ENCODE measurements at places on chromosomes 3 and 15.

- DNase-seq = no peak
These were observed 1.4 kb downstream of the VEPH1 start for GRCh38 chr3:157501863-157502262.

DNA sequence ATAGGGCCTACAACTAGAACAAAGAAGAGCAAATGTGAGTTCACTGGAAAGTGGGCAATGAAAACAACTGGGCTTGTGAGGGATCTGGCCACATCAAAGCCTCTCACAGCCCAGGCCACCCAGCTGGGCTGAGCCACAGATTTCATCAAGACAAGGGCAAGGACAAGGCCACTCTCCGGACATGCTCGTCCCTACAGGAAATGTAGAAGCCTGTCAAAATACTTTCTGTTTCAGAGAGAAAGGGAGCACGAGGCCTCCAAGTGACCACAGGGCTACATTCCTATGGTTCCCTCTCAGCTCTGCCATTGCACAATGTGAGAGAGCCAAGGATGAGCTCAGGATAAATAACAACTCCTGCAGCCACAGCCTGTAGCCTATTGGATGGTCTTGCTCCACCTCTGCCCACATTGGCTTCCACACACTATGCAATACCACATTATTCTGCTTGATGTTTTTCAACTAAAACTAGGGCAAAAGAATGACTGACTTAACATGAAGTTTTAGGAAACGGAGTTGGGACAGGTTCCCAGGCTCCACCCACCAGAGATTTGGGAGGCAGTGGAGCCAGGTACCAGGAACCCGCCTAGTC, 12.1 kb downstream of the TBC1D2B start:
- no peak for DNase-seq

GRCh38 chr15:65952391-65953053, 83.2 kb downstream of the RAB11A start:
- DNase-seq = no peak

DNA sequence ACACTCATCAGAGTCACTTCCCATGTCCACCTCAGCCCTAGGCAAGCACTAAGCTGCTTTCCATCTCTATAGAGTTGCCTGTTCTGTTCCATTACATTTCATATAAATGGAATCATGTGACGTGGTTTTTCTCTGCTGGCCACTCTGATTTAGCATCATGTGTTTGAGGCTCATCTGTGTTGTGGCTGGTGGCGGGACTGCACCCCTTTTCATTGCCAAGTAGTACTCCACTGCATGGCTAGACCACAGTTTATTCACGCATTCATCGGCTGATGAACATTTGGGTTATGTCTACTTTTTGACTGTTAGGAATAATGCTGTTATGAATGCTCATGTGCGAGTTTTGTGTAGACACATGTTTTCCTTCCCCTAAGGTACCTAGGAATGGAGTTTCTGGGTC, 114.9 kb downstream of the TMEM266 start:
- no peak for DNase-seq

GRCh38 chr15:57746786-57747185, 40.3 kb downstream of the POLR2M start:
- no peak for DNase-seq

GRCh38 chr15:52486003-52486996, 42.4 kb downstream of the MYO5A start:
- no peak for DNase-seq

- DNase-seq = no peak
These were observed 62.9 kb downstream of the OPA1 start for GRCh38 chr3:193655831-193656433.

DNA sequence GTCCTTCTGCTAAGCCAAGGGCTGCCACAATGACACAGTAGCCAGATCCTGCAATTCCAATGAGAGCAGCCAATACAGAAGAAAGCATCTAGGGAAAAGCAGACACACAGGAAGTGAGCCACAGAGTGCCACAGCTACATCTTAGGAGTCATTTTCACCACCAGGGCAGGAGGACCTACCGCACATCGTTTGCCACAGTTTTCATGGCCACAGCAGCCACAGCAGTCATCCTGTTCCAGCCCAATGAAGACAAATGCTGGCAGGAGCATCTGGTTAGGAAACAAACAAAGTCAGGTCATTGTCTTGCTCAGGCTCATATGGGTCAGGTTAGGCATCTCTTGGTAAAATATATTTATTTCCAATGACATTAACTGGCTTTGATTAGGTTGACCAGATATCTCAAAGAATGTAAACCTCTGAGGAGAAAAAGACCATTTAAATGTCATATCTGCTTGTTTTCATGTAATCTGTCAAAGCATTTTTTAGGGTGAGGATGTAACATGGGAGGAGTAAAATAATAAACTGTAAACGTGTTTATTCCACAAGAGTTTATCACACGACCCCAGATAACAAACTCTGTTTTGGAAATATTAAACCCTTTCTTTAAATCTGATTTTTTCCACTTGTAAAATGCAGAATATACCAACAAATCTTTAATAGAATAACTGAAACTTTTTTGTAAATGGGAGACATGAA, 1.8 kb downstream of the TM4SF1 start:
- DNase-seq = no peak

GRCh38 chr3:139715743-139716360, 38.1 kb upstream of the NMNAT3 start:
- DNase-seq = no peak

DNA sequence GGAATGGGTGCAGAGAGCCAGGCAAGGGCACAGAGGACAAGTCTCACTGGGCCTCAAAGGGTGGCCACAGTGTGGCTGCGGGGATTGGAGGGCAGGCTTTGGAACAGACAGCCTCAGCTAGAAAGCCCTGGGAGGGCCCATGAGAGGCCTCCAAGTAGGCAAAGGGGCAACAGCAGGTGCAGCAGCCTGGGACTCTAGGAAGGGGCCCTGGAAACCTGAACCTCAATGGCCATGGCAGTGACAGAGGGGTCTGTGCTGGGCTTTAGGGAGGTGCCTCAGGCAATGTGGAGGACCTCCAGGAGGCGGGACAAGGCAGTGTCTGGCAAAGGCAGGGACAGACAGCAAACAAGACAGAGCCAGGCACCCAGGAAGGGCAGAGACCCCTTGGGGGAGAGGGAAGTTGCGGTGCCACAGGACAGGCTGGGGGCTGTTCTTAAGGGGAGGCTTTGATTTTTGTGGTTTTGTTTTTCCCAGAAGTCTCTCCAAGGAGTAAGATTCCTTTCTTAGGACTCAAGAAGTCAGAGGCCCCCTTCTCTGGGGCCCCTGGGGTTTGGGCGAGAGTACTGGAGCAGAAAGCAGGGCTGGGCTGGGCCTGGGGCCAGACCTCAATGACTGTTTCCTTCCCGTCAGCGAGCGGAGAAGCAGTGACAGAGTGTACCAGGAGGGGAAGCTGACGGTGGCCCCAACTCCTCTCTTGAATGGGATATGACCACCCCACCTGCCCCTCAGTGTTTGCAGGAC, 9.7 kb downstream of the STOML1 start:
- DNase-seq = peak; percentile 64

- DNase-seq = no peak
These were observed 166.4 kb upstream of the GBE1 start for GRCh38 chr3:81927811-81928210.

GRCh38 chr3:62559831-62560445, 186.6 kb upstream of the FEZF2 start:
- DNase-seq = no peak

GRCh38 chr15:94354655-94355054, 123.3 kb downstream of the MCTP2 start:
- no peak for DNase-seq

GRCh38 chr3:139751789-139752188, 74.0 kb upstream of the NMNAT3 start:
- no peak for DNase-seq

DNA sequence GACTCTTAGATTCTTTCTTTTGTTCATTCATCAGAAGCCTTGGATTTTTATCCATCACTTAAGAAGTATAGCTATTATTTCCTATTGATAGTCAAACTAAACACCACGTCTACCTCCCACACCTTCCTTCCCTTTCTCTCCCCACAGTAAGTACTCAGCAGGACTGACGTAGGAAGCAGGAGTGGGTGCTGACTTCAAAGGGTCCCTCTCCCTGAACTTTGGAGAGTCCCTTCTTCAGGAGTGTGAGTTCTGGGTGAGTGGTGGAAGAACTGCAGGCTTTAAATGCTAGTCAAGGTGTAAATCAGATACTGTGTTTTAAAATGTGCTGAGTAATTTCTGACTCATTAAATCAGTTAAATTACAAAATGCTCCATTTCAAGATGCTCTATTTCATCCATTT, 126.5 kb upstream of the BFSP2 start:
- no peak for DNase-seq

DNA sequence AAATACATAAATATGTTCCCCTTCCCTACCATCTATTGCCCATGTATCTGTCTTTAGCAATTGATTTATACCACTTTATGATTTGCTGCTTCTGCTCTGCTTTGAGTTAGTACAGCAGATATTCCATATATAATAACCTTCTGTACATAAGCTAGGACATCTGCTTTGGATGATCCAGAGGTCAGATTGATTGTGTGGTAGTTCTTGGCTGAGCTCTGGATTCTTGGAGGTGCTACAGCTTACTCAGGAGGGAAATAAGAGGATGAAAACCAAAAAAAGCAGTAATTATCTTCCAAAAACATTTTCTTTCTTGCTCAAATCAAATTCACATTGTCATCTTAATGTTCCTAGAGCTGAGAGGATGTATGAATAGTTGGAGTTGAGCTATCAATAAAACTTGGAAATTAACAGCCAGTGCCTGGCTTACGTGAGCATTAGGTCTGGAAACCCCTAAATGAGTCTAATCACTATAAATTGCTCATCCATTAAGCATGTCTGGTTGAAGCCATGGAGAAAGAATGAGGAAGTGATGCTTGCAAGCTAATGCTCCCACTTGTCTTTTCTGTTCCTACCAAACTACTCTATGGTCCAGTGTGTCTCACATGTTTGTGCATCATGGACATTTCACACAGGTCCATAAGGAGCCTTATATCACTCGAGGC, 36.3 kb upstream of the TMEM42 start:
- no peak for DNase-seq

DNA sequence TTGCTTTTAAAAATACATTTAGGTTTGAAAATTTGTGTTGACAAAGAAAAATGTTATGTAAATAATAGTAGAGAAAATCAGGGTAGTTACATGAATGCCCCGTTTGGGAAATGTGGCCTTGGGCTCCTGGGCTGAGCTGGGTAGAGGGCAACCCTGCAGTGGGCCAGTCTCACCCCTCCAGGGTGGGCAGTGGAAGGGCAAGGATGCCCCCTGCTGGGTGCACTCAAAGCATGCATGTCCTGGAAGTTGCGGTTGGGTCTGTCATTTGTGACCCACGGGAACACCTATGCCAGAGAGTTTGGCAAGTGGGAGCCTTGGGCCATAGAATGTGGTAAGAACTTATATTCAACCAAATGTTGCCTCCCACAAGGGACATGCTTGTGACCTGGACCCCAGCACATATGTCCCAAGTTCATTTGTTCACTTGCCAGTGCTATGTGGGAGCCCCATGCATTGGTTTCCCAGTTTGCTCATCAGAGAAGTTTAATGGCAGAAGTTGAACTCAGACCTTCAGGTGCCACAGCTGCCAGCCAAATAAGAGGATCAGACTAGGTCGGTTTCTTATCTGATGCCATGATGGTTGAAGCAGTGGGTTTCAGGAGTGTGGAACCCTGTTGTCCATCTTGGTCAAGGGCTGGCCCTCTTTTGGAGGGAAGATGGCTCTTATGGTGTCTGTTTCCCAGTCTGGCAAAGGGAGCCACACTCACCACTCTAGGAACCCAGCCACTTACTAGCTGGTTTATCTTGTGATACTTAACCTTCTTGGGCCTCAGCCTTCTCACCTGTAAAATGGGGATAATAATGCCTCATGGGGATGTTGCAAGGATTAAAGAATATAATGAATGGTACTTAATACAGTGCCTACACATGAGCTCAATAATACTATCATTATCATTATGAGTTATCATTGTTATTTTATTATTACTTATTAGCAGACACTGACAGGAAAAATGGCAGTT, 2.5 kb upstream of the PLCB2 start:
- DNase-seq = peak; percentile 80

DNA sequence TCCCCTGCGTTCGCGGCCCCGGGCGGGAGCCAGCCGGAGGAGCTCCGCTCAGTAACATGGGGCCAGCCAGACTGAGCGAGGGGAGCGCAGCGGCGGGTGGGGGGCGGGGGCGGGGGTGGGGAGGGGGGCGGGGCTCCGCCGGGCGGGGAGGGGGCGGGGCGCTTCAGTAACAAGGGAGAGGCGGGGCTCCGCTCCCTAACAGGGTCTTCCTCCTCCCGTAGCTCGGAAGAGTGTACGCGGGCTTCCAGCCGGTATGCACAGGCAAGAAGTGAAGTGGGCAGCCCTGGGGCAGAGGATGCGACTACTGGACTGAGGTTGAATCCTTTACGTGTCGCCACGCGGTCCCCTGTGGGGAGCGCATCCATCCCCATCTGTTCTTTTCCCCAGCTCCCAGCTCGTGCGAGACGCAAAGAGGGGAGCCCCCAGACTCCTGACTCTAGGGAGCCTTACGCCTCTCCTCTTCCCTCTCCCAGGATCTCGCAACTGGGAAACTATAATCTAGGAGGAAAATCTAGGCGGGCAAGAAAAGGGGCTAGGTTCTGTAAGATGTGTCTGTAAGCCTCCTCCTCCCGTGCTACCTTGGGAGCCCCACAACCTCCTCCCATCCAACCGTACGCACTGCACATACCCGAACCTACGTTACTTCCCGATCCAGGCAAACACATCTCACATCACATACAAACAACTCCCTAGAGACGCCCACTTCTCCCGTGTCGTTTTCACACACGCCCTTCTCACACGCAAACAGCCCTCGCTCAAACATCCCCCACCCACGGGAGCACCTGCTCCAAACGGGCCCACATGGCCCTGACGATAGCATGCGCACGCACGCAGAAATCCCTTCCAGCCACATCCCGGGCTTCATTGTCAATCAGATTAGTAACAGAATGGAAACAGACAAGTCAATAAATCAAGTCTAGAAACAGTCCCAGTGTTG, at the start of gene SHF:
SHF (minus strand) TSS at position 73 of the 937 bp plus-strand sequence; CDS start at position 58, 15 bp downstream.
- peak; percentile 88 for DNase-seq

- no peak for DNase-seq
These were observed 207.5 kb downstream of the SATB1 start for GRCh38 chr3:18217507-18218174.

All from activated CD8-positive, alpha-beta memory T cell treated with anti-CD3 and anti-CD28 coated beads for 24 hours (primary cell).